ENCODE measurements at places on chromosomes 1 and 21.

DNA sequence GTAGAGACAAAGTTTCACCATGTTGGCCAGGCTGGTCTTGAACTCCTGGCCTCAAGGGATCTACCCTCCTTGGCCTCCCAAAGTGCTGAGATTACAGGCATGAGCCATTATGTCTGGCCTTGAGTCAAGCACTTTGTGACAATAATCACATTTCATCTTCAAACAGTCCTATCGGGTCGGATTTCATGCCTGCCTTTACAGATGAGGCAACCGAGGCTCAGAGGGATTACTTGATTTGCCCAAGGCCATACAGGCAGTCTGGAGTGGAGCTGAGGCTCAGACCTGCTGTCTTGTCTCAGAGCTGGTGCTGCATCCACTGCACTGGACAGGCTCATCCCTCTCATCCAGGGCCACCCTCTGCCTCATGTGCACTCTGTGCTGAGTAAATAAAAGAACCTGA, 26.6 kb downstream of the FAM151A start:
- no peak for DNase-seq

DNA sequence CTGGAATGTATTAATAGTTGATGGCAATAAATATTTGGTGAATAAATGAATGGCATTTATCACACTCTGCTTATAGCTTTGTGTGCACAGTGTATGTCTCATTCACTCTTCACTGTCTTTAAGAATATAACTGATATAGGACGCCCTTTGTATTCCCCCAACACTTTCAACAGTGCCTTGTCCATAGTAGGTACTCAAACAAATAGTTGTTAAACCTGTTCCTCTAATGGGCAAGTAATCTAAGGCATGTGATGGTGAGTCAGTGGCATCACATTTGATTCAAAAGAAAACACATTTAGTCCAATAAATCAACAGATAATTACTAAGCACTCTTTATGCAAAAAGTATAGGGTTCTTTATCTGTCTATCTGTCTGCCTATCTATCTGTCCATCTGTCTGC, 11.2 kb upstream of the RXRG start:
- DNase-seq: no peak

- DNase-seq: no peak
Observed at GRCh38 chr1:44673675-44674112, 587 bp downstream of the TMEM53 start.

DNA sequence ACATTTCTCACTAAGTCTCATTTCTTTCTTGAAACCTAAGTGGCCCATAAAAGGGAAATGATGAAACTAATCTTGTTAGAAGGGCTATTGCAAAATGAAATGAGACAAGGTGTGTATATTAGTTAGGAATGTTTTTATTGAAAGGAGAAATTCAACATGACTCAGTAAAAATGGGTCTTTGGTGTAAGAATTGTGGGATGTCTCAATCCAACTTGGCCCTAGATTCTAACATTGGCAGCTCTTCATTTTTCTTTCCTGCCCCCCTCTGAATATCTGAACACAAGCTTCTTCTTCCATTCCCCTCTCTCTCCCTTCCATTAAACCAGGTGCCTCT, 26.8 kb upstream of the TARBP1 start:
- DNase-seq: no peak

DNA sequence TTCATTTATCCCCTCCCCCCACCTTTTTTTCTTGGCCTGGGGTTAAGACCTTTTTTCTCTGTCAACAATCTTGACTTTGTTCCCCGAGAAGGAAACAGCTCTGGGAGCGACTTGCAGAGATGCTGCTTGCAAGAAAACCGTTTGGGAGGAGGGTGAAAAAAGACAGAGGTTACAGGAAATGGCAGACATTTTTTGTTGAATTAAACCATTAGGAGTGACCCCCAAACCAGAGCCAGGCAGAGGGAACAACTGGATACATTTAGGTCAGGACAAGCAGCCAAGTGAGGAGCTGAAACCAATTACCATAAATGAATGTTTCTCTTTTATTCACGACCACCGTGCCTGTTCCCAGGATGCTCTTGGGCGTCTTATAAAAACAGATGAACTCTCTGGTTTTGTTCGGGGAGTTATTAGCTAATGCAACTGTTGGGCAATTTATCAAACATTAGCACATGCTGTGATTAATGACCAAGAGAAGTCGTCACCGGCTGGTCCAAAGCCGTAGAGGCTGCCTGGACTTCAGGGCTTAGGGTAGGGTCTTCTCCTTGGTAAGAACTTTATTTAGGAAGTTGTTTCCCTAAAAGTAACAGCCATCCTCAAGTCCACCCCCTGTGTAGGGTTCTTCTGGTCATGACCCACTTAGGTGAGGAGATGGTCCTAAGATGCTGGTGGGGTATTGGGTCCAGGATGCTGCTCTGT, 141.0 kb downstream of the FOXD2 start:
- no peak for DNase-seq

DNA sequence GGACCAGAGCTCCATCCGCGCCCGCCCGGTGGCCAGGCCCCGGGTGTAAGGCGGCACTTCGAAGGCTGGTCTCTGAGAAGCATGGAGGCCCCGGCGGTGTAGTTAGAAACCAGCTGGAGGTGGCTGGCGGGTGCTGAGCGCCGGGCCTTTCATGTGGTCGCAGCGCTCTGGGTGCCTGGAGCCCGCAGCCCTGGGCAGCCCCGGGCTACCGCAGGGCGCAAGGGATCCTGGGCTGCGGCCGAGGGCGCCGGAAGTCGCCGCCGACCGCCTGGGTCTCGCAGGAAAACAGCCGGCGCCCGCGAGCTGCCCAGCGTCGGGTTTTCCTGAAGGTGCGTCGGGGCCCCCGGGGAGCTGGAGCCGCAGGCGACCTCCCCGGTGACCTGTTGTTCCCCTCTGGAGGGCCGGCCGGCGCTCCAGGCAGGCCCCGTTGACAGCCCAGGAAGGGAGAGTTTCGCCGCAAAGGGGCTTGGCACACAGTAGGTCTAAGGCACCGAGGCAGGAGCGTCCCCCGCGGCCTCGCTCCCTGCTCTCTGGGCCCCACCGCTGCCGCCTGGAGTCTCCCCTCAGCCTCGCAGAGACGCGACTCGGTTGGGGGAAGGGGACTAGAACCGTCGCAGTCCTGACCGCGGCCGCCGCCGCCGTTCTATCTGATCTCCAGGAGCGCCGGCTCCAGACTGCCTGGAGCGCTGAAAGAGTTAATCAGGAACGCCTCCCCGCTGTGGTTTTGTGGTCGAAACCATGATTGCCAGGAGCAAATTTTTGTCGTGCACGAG, 2.7 kb downstream of the GRHL3 start:
- no peak for DNase-seq

DNA sequence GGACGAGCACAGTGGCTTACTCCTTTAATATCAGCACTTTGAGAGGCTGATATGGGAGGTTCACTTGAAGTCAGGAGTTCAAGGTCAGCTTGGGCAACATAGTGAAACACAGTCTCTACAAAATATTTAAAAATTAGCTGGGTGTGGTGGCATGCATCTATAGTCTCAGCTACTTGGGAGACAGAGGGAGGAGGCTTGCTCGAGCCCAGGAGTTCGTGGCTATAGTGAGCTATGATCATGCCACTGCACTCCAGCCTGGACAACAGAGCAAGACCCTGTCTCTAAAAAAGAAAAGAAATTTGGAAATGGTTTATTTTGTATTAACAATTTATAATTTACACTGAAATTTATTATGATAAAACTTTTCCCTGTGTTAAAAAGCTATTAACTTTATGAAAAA, 1.7 kb upstream of the ANGPTL3 start:
- DNase-seq: no peak

DNA sequence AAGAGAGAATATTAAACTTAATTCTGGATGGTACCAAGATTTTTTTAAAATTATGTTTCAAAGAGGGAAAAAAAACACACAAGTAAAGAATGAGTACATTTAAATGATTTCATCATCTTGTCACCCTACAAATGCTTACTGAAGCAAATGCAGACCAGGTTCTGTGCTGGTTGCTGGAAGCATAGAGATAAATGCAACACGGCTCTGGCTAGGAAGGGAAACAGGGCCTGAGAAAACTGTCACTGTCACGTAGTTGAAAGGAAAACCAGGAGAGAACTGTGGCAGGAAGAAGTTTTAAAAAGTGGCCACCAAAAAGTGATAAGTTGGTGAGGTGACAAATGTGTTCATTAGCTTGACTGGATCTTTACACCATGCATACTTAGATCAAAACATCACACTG, 336.9 kb upstream of the NFIA start:
- DNase-seq: no peak

GRCh38 chr1:35932158-35932636, 1.3 kb downstream of the AGO3 start:
- DNase-seq: no peak

GRCh38 chr1:184684285-184685074, 70.2 kb downstream of the EDEM3 start:
- DNase-seq: no peak
